Muscle of back (tissue), 13 donors: ENCODE measurements at places on chromosomes 6 and 20. TPM values are rescaled to one million over a fixed set of nuclear protein-coding genes. Genes with fewer than 3 reads are reported as not detected.

GRCh38 chr6:142444376-142444775, 142.6 kb downstream of the ADGRG6 start:
- no peak for DNase-seq

GRCh38 chr6:107266563-107266962, 151.2 kb upstream of the BEND3 start:
- DNase-seq = no peak

DNA sequence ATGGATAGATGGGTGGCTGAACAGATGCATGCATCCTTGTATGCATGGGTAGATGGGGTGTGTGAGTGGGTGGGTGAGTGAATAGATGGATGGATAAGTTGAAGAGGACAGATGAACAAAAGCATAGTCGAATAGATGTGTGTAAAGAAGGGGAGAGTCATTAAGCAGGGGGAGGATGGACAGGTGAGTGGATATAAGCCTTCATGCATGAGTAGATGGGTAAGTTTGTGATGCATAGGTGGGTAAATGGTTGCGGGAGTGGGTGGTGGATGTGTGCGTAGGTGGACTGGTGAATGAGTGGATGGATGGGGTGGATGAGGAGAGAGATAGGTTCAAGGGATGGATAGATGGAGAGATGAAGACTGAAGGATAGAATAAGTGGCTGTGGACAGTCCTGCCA, 29.6 kb downstream of the HLA-DPB1 start:
- no peak for DNase-seq

GRCh38 chr20:38806855-38807655, 1.6 kb downstream of the PPP1R16B start:
- DNase-seq = no peak

- DNase-seq = no peak
Observed at GRCh38 chr6:53441035-53441493, 92.3 kb upstream of the ELOVL5 start.

DNA sequence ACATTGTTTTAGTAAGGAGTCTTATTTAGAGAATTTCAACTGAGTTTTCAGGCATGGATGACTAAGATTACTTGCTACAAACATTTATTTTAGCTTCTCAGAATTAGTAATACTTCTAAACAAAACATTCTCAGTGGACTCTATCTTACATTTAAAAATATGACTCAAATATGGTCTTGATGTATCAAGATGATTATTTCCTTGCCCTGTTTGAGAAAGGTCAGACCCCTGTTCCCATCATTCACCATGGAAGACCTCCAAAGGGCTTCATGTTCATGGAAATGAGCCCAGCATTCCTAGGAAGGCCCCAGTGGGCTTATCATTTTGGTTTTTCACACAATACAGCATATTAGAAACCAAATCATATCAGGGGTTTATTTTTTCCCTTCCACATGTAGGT, 24.6 kb upstream of the TRPC4AP start:
- DNase-seq = no peak

DNA sequence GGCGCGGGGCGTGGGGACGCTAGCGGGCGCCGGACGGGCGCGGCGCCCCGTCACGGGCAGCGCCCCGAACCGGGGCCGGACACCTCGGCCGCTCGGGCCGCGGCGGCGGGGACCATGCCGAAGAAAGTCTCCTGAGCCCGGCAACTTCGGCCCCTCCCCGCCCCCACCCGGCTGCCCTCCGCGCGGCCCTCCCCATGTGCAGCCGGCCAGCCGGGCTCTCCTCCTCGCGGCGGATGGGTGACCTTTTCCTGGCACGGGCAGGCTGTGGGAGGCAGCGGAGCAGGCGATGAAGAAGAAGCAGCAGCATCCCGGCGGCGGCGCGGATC, 278 bp downstream of the UST start:
- no peak for DNase-seq

- no peak for DNase-seq
Observed at GRCh38 chr6:109782491-109782999, 91.4 kb downstream of the FIG4 start.

DNA sequence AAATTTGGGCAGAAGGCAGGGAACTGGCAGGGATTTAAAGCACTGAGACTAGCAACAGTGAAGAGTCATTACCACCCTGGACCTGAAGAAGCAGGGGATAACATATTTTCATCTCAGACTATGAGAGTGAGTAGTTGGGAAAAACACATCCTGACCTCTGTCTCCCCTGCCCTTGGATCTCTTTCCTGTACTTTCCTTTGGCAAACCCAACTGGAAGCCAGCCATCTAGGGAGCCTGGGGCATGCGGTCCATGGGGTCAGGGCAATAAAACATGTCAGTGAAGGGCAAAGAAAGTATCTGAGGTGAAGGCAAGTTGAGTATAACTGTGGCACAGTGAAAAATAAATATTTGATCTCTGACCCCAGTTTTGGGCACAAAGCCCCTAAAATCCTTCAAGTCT, 698.2 kb downstream of the DOK5 start:
- DNase-seq = no peak

DNA sequence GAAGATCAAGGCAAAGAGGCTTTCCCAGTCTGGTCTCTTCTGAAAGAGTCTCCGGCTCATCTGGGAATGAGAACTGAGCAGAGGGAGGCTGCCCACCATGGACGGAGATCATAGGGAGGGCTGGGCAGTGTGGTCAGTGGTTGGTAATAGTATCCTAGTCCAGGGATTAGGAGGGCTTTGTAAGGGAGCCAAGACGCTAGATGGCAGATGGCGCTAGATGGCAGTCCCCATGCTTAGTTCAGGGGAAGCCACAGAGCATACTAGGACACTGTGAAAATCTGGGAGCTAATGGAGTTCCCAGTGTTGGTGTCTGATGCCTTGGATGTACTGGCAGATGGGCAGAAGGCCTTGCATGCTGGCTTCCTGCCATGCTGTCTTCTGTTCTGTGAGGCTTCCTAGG, 21.7 kb upstream of the DAAM2 start:
- peak; percentile 63 for DNase-seq

TINAG gene
- polyA plus RNA-seq = not detected

KCNK16 gene
- not detected for polyA plus RNA-seq

KIF25 gene
- polyA plus RNA-seq = 0.68 TPM

TRIM40 gene
- not detected for polyA plus RNA-seq

C6orf141 gene
- 2.6 TPM for polyA plus RNA-seq

SCP2D1 gene
- not detected for polyA plus RNA-seq

PPP1R3G gene
- polyA plus RNA-seq = 2.5 TPM

WASF1 gene
- 10.8 TPM for polyA plus RNA-seq
